Cardiac atrium fibroblast (primary cell): ENCODE measurements at places on chromosomes 3 and 15. TPM values are rescaled to one million over a fixed set of nuclear protein-coding genes. Genes with fewer than 3 reads are reported as not detected.

Gene PRSS50
- not detected in 2 replicates for total RNA-seq

Gene LRRC34
- 1.6 and 10.5 TPM in 2 replicates for total RNA-seq

Gene NEDD4
- total RNA-seq = 25.4 and 25.5 TPM in 2 replicates

Gene CSPG4
- 16.2 TPM in 2 replicates for total RNA-seq

Gene DLL4
- total RNA-seq = 0.54 and 4.9 TPM in 2 replicates

Gene FES
- 7.5 and 15.0 TPM in 2 replicates for total RNA-seq

Gene FRMD4B
- 0.90 and 3.1 TPM in 2 replicates for total RNA-seq

Gene ESYT3
- under 0.01 and 0.16 TPM in 2 replicates for total RNA-seq

Gene CCR1
- total RNA-seq = not detected in 2 replicates

Gene MANF
- total RNA-seq = 76.4 and 122 TPM in 2 replicates

Gene CERS3
- total RNA-seq = not detected in 2 replicates

Gene TAMM41
- 0.90 and 11.0 TPM in 2 replicates for total RNA-seq

Gene CPNE9
- total RNA-seq = not detected in 2 replicates

Gene PPARG
- total RNA-seq = 19.1 and 33.0 TPM in 2 replicates

Gene MKRN3
- 0.16 TPM in 1 of 2 replicates, not detected in the other for total RNA-seq

Gene PLA2G4D
- not detected in 2 replicates for total RNA-seq

Gene IMPG2
- under 0.01 TPM in 1 of 2 replicates, not detected in the other for total RNA-seq

Gene FAM227B
- 2.3 and 7.6 TPM in 2 replicates for total RNA-seq

Gene ZIC1
- not detected in 2 replicates for total RNA-seq

Gene SMCO1
- total RNA-seq = not detected in 2 replicates

Gene CCDC13
- total RNA-seq = 0.72 TPM in 1 of 2 replicates, not detected in the other

Gene ZBED2
- total RNA-seq = not detected in 2 replicates

Gene GOLGA8J
- not detected in 2 replicates for total RNA-seq

Gene NOX5
- 0.18 TPM in 1 of 2 replicates, not detected in the other for total RNA-seq

Gene CYP8B1
- not detected in 2 replicates for total RNA-seq

Gene TMEM207
- not detected in 2 replicates for total RNA-seq

Gene SLC12A1
- not detected in 2 replicates for total RNA-seq

Gene HDGFL3
- 14.6 and 15.2 TPM in 2 replicates for total RNA-seq

Gene SI
- not detected in 2 replicates for total RNA-seq

Gene KBTBD12
- not detected in 2 replicates for total RNA-seq

Gene CHAC1
- total RNA-seq = 48.0 and 56.2 TPM in 2 replicates

Gene PTH1R
- 7.5 and 13.5 TPM in 2 replicates for total RNA-seq

Gene CYP1A2
- total RNA-seq = not detected in 2 replicates

Gene COL7A1
- total RNA-seq = 5.4 and 14.9 TPM in 2 replicates

Gene CLDN11
- total RNA-seq = 163 and 225 TPM in 2 replicates

Gene SH3BP5
- total RNA-seq = 11.6 and 23.8 TPM in 2 replicates

Gene GABRA5
- not detected in 2 replicates for total RNA-seq

Gene SLC28A1
- not detected in 2 replicates for total RNA-seq

Gene NMNAT3
- 0.49 TPM in 1 of 2 replicates, not detected in the other for total RNA-seq

Gene RAB27A
- total RNA-seq = 5.8 and 8.3 TPM in 2 replicates

Gene TTC21A
- 0.90 and 1.8 TPM in 2 replicates for total RNA-seq

Gene NR1I2
- total RNA-seq = not detected in 2 replicates

Gene MAP3K13
- total RNA-seq = 17.7 and 24.4 TPM in 2 replicates

Gene ZNF280D
- total RNA-seq = 13.0 and 16.8 TPM in 2 replicates

Gene PPM1M
- total RNA-seq = 11.7 and 12.5 TPM in 2 replicates

Gene SNX22
- total RNA-seq = under 0.01 TPM in 1 of 2 replicates, not detected in the other
